NCI-H1436 treated with DMSO at 0.1 percent for 48 hours (cell line): ENCODE measurements at places on chromosomes 3 and 15.

DNA sequence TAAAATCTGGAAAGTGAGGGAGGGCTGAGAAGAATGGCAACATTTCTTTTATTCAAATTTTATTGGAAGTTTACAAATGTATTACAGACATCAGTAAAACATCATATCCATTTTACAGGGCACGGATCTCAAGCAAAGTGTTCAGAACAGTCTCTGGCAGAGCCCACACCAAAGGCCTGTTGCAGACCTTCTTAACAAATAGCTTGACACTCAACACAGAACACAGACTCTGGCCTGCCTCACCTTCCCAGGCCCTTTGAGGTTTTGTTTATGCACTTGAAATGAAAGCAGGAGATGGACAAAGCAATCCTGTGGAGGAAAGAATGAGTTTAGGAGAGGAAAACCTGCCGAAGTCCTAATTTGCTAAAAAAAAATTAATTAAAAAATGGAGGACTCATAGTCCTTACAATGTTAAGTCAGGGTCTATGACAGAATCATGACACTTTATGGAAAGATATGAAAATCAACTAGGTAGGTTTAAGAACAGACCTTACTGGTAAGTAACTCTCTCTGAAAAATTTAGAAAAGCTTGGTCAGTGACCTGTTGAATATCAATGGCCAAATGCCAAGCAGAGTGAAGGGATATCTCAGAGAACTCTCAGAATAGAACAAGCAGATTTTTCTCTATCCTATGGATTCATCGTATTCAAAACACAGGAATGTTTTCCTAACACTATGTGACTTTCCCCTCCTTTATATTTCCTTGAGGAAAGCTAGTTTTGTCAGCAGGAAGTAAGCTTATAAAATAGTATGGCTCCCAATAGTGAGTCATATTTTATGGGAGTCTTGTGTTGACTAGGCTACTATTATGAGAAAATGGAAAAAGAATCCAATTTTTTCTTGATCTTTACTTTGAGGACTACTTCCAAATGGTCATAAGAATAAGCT lies 70.8 kb upstream of the PSMD6 start:
- DNase-seq = no peak

GRCh38 chr3:27570421-27571106 lies 86.4 kb upstream of the SLC4A7 start:
- DNase-seq = no peak

- DNase-seq = no peak
Observed at GRCh38 chr15:37903919-37904625, 30.4 kb upstream of the TMCO5A start.

DNA sequence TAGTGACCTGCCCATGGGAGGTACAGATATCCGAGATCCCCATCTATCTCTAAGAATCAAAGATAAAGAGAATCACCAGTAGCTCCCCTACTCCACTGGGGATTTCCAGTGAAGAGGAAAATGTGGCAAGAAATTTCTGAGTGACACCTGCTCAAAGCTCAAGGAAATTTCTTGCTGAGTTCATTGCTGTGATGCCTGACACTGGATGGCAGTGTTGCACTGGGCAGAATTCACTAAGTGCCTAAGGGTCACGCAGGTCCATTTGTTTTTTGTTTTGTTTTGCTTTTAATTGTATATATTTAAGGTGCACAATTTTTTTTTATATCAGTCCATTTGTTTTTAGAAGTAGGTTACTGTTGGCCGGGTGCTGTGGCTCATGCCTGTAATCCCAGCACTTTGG lies 109.5 kb upstream of the KCNAB1 start:
- no peak for DNase-seq

- no peak for DNase-seq
Observed at GRCh38 chr15:31335989-31336592, 9.5 kb downstream of the KLF13 start.

- no peak for DNase-seq
Observed at GRCh38 chr15:29638011-29638410, 184.3 kb downstream of the TJP1 start.

GRCh38 chr3:15341030-15341726 lies 8.8 kb upstream of the SH3BP5 start:
- DNase-seq = no peak

- no peak for DNase-seq
Observed at GRCh38 chr15:92663250-92663951, 7.8 kb upstream of the FAM174B start.
